ENCODE measurements at places on chromosomes 5 and 9.

DNA sequence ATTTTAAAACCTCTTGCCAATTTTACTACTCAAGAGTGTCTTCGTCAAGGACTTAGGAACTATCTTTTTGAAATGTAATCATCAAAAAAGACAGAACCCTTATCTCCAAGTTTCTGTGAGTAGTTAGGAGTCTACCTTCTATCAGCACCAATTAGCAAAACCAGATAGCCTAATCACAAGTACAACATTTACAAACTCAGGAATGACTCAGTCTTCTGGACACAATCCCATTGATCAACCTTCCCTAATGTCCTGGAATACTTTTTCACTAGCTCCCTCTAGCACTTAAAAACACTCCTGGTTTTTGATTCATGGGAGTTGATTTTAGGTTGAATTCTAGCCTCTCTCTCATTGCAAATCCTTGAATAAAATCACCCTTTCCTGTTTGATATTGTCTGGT is 680.7 kb downstream of the PRR16 start:
- no peak for DNase-seq

DNA sequence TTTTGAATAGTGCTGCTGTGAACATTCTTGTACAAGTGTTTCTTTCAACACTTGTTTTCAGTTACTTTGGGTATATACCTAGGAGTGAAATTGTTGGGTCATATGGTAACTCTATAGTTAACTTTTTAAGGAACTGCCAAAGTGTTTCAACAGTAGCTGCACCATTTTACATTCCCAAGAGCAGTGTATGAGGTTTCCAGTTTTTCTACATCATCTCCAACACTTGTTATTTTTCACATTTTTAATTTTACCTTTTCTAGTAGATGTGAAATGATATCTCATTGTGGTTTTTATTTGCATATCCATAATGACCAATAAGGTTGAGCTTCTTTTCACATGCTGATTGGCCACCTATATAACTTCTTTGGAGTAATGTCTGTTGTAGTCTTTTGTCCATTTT is 40.0 kb upstream of the FOXE1 start:
- DNase-seq = no peak

- DNase-seq = no peak
Observed at GRCh38 chr5:7073666-7074065, 322.3 kb upstream of the ADCY2 start.

DNA sequence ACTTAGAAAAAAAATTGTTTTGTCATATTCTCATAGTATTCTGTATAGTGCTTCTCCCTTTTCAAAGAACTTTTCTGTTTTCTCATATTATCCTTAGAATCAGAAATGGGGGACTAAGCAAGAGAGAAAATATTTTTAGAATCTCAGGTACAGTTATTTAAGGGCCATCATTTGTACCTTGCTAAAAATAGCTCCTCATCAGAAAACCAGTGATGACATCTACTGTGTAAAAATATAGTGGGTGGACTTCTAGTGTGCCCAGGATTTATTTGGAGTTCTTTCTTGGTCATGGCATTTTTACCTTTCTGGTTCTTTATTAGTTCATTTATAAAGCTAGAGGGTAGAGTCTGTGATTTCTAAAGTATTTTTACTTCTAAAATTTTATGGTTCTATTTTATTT is 82.5 kb downstream of the CSNK1G3 start:
- DNase-seq = no peak

DNA sequence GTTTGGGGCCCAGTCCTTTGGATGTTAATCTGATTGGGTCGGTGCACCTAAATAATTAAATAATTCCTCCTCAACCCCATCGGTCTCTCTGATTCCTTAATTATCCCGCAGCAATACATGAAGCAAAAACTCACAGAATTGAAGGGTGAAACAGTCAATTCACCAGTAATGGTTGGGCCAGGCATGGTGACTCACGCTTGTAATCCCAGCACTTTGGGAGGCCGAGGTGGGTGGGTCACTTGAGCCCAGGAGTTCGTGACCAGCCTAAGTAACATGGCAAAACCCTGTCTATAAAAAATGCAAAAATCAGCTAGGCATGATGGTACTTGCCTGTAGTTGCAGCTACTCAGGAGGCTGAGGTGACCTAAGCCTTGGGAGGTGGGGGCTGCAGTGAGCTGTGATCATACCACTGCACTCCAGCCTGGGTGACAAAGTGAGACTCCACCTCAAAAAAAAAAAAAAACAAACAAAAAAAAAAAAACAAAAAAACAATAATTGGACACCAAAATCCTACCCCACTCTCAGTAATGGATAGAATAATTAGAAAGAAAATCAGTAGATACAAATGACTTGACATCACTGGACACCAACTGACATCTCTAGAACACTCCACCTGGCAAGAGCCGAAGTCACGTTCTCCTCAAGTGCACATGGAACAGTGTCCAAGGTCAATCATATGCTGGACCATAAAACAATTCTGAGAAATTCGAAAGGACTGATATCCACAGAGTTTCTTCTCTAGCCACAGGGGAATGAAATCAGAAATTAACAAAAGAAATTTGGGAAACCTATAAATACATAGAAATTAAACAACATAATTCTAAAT is 5.3 kb downstream of the ABO start:
- no peak for DNase-seq

GRCh38 chr9:21825637-21826036 is 23.2 kb downstream of the MTAP start:
- DNase-seq = no peak

- DNase-seq = no peak
Observed at GRCh38 chr9:11933926-11934325, 759.3 kb upstream of the TYRP1 start.

- DNase-seq = no peak
Observed at GRCh38 chr9:126111556-126111955, 215.1 kb upstream of the MVB12B start.

DNA sequence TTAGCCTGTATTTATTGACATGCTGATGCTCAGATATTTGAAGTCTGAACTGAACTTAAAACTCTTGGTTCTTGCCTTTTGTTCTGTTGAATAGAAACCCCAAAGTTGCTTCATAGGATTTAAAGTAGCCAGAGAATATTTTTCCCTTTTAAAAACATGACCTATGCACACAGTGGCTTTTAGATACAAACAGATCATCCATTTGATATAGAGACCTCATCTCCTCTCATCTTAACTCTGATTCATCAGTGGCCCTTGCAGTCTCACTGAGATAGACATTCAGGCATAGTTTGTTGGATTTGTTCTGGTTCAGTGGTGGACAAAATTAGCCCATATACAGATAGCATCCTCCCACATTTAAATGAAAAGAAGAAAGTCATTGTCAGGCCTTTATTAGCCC is 43.5 kb upstream of the PJA2 start:
- DNase-seq = no peak

- DNase-seq = no peak
Observed at GRCh38 chr9:124349267-124349666, 66.0 kb downstream of the PSMB7 start.

- no peak for DNase-seq
Observed at GRCh38 chr9:127174386-127175318, 52.2 kb upstream of the ANGPTL2 start.

- no peak for DNase-seq
Observed at GRCh38 chr5:135100011-135100410, 66.0 kb upstream of the PITX1 start.

GRCh38 chr5:171975262-171975876 is 31.1 kb downstream of the FBXW11 start:
- peak; percentile 49 for DNase-seq

DNA sequence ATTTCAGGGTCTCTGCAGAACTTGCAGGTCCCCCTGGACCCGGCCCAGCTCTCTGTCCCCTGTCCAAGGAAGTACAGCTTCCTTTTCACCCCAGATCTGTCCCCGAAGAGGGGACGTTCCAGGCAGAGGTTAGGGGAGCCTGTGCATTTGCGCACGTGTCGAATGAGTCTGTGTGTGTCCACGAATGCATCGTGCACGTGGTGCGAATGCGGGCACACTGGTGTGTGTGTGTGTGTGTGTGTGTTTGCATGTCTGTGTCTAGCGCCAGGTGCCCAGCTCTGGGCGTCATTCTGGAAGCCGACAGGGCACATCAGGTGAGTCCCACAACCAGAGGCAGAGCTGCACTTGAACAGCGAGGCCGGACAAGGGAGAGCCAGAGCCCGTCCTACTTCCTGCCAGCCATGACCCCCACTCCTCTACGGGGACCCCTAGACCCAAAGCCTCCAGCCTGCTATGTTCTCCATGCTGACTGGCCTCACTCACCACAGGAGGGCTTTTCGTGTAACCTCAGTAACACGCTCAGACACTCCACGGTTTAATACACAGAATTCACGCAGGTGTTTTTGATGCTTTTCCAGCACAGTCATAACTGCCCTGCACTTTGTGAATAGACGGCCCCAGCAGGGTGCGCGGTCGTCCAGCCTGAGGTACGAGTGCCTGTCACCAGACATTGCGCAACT is 41.3 kb upstream of the CACNA1B start:
- DNase-seq = no peak

DNA sequence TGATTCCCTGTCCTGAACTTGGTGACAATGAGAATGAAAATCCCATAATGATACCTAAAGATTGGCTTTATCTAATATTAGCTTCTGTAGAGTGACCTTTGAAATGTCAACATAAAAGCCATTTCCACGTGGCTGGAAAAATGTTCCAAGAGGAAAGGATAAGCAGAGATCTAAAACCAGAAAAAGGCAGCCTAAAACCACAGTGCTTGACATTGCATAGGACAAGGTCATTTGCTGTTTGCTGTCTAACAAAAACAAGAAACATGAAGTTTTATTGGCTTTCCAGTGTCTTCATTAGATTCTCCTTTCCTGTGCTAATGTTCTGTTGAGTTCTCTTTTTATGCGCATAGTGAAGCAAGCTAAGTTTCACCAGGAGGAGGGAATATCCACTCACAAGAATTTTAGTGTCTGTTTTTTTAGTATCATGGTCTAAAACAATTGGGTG is 44.6 kb downstream of the CPEB4 start:
- no peak for DNase-seq

DNA sequence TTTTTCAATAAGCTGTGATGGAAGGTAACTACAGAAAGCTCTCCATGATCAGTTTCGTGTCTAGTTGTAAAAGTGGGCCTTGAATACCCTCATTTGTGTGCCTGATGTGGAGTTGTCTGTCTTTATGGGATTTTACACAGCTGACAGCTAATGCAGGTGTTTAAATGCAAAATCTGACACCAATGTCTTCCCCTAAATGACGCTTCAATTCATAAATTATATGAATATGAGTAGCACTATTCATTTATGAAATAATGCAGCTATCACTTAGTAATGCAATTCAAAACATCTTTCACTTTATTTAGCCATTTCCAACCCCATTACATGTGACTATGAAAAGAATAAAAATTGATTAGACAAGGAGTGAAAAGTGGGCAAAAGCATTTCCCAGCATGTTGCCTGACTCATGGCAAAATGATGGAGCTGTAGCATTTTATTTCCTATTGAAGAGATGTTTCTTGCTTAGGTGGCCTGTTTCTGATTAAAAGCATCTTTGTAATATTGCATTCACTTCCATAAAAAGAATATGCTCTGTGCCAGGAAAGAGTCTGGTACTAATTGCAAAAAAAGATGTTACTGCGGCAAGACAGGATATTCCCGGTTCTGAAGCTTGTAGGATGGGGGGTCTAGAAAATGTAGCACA is 116.7 kb upstream of the HAPLN1 start:
- DNase-seq = no peak

DNA sequence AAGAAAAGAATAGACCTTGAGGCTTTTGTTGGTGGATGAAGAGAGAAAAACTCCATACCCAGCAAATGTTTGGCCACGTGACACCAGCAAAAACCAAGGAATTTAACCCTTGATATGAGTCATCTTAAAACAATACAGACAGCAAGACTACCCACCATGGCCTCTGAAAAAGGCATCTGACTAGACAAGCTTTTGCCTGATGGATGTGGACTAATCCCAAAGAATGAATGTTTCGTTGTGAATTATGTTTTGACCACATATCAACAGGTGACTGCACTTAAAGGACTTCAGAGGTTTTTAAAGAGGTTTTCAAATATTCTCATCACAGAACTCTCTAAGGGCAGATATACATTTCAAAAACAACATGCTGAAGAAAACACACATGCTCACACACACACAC is 33.0 kb upstream of the SLC1A3 start:
- DNase-seq = no peak

DNA sequence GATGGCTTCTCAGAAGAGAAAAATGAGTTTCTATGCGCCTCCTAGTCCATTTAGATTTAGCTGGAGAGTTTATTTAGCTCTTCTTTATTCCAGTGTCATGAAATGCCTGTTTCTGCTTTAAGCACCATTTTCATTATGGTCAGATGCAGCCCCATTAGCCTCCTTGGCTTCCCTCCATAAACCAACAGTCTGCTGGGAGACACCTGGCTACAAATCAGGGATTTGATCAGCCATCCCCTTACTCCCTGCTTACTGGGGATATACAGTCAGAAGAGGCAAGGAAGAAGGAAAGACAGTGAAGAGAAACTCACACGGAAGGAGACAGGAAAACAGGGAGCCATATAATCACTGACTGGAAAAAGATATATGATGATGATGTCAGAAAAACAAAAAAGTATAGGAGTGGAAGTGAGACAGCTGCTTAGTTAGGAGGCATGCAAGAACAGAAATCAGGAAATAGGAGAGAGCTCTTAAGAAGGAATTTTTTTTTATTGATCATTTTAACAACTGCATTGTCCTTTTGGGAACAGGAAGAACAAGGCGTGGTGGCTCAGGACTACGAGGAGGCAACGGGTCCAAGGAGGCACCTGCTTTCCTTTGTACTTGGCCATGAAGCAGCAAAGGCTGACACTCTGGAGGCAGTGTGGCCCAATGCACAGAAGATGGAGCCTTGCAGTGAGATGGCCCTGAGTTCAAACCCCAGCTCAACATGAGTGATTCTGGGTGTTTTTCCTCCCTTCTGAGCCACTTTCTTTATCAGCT is 56.1 kb downstream of the MED27 start:
- no peak for DNase-seq

- DNase-seq = no peak
Observed at GRCh38 chr5:154749491-154749890, 5.7 kb upstream of the LARP1 start.

GRCh38 chr9:4090491-4090890 is 209.4 kb downstream of the GLIS3 start:
- peak; percentile 25 for DNase-seq

GRCh38 chr5:135195270-135195608 is 161.2 kb upstream of the PITX1 start:
- DNase-seq = no peak

- no peak for DNase-seq
Observed at GRCh38 chr5:180135128-180135955, 63.8 kb upstream of the RNF130 start.

- no peak for DNase-seq
Observed at GRCh38 chr5:96172436-96172835, 210.8 kb upstream of the ELL2 start.

- DNase-seq = no peak
Observed at GRCh38 chr9:87428659-87429058, 69.0 kb upstream of the DAPK1 start.

- DNase-seq = no peak
Observed at GRCh38 chr5:159345336-159345735, 15.0 kb upstream of the IL12B start.

- DNase-seq = peak; percentile 63
Observed at GRCh38 chr5:126189862-126190261, 233.3 kb upstream of the GRAMD2B start.

GRCh38 chr9:38160613-38161215 is 91.7 kb upstream of the SHB start:
- DNase-seq = peak; percentile 91
